Stromal cell of bone marrow (primary cell): ENCODE measurements at places on chromosomes 2 and 18.
A peak's percentile ranks its signal among the peaks of the same experiment; 100 is the strongest.

DNA sequence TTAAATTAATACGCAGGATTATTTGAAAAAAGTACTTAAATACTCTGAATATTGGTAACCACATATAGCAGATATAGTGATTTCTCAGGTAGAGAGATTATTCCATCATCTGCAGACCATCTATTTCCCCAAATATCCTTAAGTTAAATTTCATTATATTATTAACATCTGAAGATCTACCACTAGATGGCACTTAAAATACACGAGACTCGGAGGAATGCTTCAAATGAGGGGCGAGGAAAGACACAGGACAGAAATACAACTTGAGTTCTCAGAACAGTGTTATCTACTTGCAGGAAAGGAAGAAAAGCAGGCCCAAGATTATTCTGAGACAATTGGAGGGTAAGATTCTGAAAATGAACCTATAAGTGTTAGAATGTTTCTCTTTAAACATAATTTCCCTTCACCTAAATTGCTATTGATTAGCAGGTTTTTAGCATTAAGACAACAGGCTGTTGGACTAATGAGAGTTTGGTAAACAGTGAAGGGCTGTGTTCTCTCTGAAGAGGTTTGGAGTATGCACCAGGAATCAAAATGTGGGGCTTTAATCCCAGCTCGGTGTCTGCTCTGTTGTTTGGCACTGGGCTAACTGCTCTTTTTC, 76.9 kb upstream of the GCFC2 start:
- peak; percentile 3 for DNase-seq

GRCh38 chr2:9975805-9976447, 24.4 kb downstream of the GRHL1 start:
- peak; percentile 98 for DNase-seq

DNA sequence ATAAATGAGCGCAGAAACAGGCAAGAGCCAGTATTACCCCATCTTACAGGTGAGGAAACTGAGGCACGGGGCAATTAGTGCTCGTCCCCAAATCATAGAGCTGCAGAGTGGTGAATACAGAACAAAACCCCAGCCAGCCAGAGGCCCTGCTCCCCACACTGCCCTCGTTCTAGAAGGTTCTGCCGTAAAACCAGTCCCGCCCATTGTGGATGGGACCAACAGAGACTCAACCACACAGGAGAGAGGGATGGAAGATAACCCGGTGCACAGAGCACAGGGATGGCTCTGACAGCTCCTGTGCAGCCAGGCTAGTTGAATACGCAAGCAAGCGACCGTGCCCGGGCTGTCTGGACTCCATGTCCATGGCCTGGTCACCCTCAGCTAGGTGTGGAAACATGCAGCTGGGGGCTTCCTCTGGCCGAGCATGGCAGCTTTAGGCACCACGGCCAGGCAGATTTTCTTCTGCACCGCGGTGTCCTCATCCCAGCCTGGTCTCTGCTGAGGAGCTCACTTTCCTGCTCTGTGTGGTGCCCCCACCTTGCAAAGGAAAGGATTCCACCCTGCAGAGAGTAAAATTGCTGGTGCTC, 146.4 kb downstream of the TPO start:
- DNase-seq = no peak

- no peak for DNase-seq
Measured at GRCh38 chr2:147501968-147502367, 342.9 kb upstream of the ACVR2A start.
